ENCODE measurements at places on chromosomes 2 and 18. TPM values are rescaled to one million over a fixed set of nuclear protein-coding genes. Genes with fewer than 3 reads are reported as not detected.

- no peak for DNase-seq
Observed at GRCh38 chr2:36423619-36424120, 68.1 kb downstream of the CRIM1 start.

DNA sequence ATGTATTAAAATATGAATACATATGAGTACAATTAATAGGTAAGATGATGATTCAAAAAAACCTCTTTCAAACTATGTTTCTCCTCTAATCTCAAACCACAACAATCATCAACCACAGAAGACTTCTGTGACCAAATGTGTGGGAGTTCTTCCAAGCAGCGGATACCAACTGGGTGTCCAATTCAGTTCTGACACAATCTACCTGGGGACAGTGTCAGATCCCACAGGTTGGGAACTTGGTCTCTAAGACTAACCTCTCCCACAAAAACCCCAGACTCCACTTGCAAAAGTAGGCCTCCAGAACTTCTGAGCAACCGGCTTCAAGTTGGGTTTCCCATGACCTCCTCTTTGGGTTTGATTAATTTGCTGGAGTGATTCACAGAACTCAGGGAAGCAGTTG is 26.9 kb downstream of the FASTKD1 start:
- no peak for DNase-seq

GRCh38 chr18:28050545-28050944 is 126.4 kb downstream of the CDH2 start:
- no peak for DNase-seq

GRCh38 chr18:50796495-50796894 is 23.3 kb downstream of the MRO start:
- no peak for DNase-seq

DNA sequence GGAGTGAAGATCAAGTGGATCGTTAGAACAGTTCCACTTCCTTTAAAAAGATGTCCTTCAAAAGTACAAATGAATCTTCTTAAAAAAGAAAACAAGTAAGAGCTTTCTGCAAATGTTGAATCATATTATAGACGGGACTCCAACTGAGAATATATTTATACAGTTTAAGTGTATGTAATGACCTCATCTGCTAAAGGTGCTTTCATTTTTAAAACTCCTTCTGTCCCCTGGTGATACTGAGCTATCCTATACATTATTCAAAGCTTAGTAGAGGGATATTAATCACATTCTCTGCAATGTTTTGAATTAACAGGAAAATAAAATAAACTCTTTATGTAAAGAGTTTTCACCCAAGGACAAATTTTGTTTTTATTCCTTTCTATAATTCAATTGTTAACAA is 420.7 kb upstream of the SLC8A1 start:
- no peak for DNase-seq

GRCh38 chr2:10281891-10282290 is 20.8 kb upstream of the HPCAL1 start:
- no peak for DNase-seq

DNA sequence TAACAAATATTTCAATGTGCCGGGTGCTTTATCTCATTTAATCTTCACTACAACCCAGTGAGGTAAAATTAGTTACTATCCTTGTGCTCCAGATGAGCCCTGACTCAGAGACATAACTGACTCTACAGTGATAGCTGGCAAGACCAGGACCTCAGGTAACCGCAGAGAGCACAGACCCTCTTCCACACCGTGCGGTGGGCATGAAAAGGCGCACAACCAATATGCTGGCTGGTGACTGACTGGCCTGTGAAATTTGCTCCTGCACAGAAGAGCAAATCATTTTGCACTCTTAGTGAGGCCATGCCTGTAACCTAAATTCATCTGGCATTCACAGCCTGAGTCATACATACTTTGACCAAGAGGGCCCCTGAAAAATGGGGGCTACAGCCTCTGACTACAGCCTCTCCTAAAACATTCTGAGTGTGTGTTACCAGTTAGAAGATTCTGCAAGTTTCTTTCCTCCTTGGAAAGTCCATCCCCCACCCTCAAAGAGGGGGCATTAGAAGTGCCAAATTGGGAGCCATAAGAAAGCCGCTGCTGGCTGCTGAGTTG is 22.4 kb upstream of the MSGN1 start:
- no peak for DNase-seq

GRCh38 chr2:64914247-64914646 is 75.0 kb upstream of the SLC1A4 start:
- DNase-seq, result no peak

FBXO36 gene
- polyA plus RNA-seq, result 2.1 TPM

PRSS56 gene
- polyA plus RNA-seq, result 2.2 TPM

CDK5R2 gene
- not detected for polyA plus RNA-seq

SMARCAL1 gene
- 19.5 TPM for polyA plus RNA-seq

HRH4 gene
- 0.06 TPM for polyA plus RNA-seq

CROCC2 gene
- polyA plus RNA-seq, result 0.22 TPM

Data from hindlimb muscle (tissue), 1 donor.